ENCODE measurements at places on chromosomes 3 and 15. TPM values are rescaled to one million over a fixed set of nuclear protein-coding genes. Genes with fewer than 3 reads are reported as not detected.

C3orf20 gene
- total RNA-seq, result not detected

DNA sequence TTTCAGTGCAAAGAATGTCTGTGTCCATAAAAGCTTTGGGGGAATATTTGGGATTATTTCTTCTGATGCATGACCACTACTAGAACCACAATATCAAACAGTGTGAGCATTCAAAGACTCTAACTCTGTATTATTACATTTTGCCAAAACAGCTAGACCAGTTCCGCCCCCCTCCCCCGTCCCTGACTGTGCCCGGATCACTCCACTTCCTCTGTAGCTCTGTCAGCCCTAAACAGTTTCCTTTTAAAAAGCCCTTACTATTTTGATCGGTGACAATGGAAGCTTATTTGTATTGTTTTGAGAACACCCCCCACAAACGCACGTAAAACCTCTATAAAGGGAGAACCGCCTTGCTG lies 36.6 kb upstream of the EPHB3 start:
- no peak for DNase-seq

SI gene
- total RNA-seq, result not detected

DNA sequence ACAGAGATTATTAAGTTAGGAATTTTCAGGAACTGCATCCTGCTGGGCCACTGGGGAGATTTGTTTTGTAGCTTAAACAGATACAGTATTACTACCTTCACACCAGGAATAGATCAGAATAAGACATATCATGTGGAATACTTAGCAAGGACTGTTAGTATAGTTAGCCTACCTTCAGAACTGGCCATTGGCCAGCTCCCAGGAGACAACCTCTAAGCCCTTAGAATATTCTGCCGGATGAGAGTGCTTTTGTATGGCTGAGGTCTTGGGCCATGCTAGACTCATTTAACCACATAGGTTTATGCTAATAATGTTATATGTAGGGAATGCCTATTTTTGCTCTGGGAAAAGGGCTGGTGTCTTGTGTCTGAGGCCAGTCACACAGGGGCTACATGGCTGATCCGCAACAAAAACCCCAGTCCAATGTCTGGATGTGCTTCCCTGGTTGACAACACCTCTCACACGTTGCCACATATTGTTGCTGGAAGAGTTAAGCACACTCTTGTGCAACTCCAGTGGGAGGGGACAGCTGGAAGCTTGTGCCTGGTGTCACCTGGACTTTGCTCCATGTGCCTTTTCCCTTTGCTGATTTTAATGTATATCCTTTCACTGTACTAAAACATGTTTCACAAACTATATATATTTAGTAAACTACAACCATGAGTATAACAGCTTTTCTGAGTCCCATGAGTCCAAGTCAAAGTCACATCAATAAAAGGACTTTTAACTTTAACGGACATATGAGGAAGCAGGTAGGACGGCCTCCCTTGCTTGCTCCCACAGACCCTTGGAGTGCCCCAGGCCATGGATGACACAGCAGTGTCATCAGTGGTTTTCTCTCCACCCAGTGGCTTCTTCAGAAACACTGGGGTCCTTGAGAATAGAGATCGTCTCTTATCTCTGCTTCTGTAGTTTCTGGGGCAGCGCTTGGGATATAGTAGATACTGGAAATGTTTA lies 118.0 kb upstream of the C3orf80 start:
- DNase-seq, result no peak

MESP2 gene
- 0.47 TPM for total RNA-seq

DPPA4 gene
- 0.53 TPM for total RNA-seq

CNTN4 gene
- total RNA-seq, result not detected

DNA sequence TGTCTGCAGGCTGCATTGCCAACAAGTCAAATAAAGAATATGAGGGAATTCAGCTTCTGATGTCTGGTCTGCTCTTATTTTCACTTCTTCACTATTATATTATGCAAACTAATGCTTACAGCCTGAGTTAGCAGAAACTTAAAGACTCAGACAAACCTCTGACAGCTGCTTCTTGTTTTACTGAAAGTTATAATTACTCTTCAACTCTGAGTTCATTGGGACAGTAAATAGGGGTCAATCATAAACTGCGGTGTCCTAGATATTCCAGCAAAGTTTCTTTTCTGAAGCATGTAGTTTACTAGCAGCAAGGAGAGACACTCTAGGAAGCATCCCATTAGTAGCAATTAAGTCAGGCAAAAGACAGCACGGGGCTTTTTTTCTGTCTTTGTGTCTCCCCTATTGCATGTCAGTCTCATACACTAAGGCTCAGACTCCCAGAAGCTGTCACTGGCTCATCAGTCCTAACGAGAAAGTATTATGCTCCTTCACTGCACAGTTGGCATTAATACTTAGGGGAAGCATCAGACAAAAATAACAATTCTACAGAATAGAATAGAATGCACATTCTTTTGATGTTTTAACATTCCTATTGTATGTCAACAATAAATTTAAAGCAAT lies 1060.8 kb downstream of the ROBO1 start:
- DNase-seq, result no peak

DNA sequence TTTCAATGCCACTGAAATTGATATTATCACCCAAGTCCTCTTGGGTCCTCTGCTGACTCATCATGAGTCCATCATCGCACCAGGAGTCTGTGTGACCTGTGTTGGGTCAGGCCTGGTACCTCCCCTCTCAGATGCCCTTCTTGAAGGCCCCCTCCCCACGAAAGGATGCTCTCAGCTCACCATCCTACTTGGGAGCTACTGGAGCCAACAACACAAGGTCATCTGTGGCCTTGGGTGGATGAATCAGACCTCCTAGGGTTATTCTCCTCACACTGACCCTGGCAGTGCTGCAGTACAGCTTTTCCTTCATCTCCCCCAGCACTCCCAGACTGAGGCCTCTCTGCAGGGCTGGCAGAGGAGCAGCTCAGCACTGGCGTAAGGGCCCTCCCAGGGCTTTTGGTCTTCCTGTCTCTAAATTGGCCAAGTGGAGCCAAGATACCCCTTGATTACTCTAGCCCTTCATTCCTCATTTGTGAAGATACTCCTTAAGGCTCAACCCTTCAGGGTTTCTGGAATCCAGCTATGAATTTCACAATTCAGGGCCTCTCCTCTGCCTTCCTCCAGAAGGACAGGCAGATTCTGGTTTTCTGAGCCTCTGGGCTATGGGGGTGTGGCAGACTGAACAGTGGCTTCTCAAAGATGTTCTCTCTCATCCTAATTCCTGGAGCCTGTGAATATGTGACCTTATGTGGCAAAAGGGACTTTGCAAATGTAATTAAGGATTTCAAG lies 80.7 kb upstream of the GSK3B start:
- DNase-seq, result no peak

DNA sequence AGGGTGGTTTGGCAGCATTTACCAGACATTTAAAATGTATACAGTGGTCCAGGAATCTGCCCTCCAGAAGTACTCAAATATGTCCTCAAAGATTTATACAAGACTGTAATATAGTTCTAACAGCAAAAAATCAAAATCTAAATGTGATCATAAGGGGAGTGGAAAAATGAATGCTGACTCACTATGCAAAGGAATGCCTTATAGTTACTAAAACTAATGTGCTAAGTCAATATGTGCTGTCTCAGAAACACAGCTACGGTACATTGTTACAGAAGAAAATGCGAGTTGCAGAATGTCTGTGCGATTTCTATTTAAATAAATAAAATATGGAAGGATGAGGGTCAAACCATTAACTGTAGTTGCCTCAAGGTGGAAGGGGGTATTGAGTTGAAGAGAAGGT lies 230.1 kb upstream of the UBE2E1 start:
- DNase-seq, result no peak

DNA sequence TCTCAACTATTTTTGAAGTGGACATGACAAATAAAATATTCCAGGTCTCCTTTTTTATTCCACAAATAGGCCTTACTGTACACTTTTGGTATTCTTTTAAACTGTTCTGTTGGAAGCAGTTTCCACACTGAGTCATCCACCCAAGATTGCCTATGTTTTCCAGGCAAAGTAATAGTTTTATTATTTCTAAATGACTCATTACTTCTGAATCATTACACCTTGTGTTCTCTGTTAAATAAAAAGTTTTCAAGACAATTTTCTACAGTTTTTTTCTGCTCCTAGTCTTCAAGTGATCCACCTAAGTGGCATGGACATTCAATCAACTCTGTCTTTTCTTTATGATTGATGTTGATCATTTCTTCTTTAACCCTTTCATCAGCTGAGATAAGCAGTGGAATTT lies 26.5 kb downstream of the PPP2R3A start:
- DNase-seq, result no peak

TRIM42 gene
- not detected for total RNA-seq

GRCh38 chr15:89864958-89865739 lies 28.6 kb downstream of the AP3S2 start:
- no peak for DNase-seq

DNA sequence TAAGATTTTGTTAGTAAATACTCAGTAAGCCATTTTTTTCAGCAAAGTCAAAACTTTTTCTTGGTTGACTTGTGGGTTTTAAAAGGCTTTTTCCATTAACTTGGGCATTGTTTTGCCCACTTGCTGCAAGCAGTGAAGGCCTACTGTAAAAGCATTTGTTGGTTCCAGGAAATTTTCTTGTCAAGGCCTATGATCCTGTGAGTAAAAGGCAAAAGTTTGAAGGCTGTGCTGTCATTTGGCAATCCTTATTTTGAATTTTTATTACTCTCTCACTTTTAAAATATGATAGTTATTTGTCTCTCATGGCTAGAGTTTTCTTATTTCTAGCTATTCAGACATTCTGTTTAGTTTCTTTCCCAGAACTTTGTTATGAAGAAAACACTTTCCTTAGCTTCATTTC lies 13.0 kb downstream of the P2RY12 start:
- no peak for DNase-seq

PP2D1 gene
- total RNA-seq, result not detected

CD86 gene
- 0.16 TPM for total RNA-seq

DNA sequence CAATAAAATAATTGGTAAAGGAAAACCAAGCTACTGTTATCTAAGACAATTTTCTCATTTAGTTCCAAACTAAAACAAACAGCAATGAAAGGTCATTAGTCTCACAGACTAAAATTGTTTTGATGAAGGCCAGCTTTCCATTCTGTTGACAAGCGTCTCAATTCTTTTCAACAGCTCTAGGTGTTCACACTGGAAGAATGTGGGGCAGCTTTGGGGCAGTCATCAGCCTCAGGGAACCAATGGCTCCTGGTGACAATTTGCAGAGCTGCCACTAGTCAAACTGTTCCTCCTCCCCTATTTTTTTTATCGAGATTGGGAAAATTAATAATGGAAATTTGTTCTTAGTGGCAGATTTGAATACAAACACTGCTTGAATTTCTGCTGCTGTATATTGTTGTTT lies 104.2 kb downstream of the MEIS2 start:
- DNase-seq, result no peak

XIRP1 gene
- 0.04 TPM for total RNA-seq

DNA sequence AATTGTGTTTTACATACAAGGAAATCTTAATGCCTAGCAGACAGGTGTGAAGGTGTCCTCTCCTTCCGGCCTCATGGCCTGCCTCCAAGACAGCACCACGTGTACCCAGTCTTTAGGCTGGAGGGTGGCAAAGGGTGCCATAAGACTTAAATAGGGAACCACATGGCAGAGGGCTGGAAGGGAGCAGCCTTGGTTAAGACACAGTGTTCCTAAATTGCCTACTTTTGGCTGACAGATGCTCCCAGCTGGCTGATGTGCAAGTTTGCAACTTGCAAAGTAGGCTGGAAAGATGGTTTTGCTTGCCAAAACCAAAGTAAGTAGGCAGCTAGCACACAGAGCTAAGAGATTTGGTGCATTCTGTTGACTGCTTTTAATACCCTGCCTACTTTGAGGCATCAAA lies 45.2 kb downstream of the CCNB2 start:
- DNase-seq, result no peak

- DNase-seq, result no peak
Measured at GRCh38 chr3:72190050-72190449, 405.1 kb upstream of the PROK2 start.

- DNase-seq, result peak; percentile 68
Measured at GRCh38 chr3:197428117-197428801, 127.5 kb downstream of the BDH1 start.

DNA sequence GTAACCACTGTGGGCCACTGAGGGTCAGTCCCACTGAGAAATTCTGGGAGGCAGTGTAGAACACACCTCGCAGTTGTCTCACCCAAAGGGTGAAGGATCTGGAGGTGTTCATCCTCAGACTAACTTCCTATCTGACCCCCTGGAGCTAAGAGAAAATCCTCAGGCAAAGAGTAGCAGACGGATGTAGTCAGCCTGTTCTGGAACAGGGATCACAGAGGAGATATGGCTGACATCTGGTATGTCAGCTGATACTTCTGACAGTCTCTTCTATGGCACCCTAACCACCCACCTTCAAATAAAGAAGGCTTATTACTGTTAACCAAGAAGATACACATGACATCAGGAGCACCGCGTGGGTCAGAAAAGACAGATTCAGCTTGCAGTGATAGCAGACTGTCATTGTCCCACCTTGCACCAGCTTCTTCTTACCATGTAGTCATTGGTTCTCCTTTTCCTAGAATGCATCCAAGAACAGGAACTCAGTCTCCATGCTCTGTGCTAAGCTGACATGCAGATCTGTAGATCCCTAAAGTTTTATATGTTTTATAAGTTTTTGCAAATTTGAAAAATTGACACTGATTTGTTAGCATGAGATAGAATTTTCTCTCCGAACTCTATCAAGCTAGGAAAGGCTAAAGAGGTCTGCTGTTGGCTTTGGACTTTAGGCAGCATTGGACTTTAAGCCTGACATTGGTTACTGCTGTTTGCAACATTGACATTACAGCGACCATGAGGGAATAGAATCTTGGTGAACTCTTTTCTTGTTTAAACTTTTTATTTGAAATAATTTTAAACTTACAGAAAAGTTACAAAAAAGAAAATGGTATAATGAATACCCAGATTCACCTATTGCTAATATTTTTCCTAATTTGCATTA lies 60.4 kb downstream of the KBTBD12 start:
- DNase-seq, result no peak

GRCh38 chr15:29873947-29874411 lies 51.7 kb upstream of the TJP1 start:
- DNase-seq, result no peak

DNA sequence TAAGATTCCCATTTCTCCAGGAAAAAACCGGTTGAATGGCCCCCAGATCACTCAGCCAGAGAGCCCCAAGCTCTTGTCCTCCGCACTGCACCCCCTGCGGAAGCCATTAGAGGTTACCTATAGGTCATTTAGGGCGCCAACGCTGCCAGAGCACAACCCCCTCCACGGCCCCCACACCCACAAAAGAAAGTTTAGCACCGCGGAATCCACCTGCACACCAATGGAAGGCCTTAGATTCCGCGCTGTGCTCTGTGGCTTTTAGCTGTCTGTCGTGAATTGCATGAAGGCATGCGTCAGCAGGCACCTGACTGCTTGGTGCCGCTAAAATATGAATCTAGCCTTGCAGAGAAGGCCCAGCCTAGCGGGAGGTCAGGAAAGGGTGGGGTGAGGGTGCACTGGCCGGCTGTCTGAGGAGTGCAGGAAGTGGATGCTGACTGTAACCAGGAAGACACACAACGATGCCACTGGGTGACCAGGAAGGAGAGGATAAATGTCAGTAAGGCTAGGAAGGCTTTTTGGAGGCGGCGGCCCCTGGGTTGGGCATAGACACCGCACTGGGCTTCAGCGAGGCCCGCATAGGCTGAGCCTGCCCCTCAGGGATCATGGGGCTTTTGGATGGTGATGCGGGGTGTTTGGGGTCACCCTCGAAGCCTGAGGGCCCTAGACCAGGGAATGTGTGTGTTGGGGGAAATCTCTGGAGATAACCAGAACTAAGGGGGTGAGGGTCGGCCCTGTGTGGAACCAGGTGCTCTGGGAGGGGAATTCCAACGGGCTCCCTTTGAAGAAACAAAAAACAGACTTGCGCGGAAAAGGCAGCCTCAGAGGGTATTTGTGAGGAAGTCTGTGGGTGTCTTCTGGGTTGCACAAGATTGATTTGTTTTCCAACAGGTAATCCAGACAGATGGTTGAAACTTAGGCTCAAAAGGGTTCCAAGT lies 976 bp upstream of the NUP210 start:
- peak; percentile 91 for DNase-seq

Data from K562 (cell line).